ENCODE measurements at places on chromosomes 3 and 15. TPM values are rescaled to one million over a fixed set of nuclear protein-coding genes. Genes with fewer than 3 reads are reported as not detected.

Gene CACNA2D2
- total RNA-seq: 0.16 TPM

Gene LMAN1L
- not detected for total RNA-seq

Gene WWTR1
- total RNA-seq: 23.2 TPM

Gene RAB27A
- total RNA-seq: 7.5 TPM

Gene SI
- not detected for total RNA-seq

Gene MNS1
- total RNA-seq: 1.9 TPM

Gene INSYN1
- 2.5 TPM for total RNA-seq

Gene GBE1
- total RNA-seq: 131 TPM

Gene PPP1R14D
- not detected for total RNA-seq

Gene AGBL1
- not detected for total RNA-seq

Gene ENTPD3
- 0.09 TPM for total RNA-seq

Gene ZNF860
- 0.32 TPM for total RNA-seq

Gene AP4E1
- total RNA-seq: 9.1 TPM

Data from bronchial smooth muscle cell (primary cell).